Activated CD4-positive, alpha-beta memory T cell treated with anti-CD3 and anti-CD28 coated beads for 36 hours (primary cell): ENCODE measurements at places on chromosomes 13 and 19. TPM values are rescaled to one million over a fixed set of nuclear protein-coding genes. Genes with fewer than 3 reads are reported as not detected.

- no peak for DNase-seq
Measured at GRCh38 chr13:99062593-99062992, 84.7 kb upstream of the DOCK9 start.

Gene TNFSF13B
- total RNA-seq = 4.3 TPM

DNA sequence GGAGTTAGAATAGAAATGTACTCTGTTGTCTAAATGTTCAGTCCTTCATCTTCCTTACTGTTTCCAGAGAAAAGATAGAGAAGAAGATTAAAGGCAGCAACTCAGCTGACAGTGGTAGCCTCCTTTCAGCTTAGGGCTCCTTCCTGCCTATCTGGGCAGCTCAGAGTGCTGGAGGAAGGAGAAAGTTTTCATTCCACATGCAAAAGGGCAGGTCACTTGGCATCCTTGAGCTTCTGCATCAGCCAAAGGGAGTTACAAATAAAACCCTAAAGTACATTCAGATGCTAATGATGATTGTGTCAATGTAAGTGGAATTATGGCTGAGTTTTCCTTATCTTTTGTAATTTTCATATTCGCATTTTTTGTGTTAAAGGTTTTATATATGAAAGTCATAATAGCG lies 58.9 kb downstream of the ESD start:
- DNase-seq = no peak

Gene SPIB
- total RNA-seq = 0.80 TPM

- no peak for DNase-seq
Measured at GRCh38 chr13:51479199-51479523, 26.3 kb upstream of the INTS6 start.

DNA sequence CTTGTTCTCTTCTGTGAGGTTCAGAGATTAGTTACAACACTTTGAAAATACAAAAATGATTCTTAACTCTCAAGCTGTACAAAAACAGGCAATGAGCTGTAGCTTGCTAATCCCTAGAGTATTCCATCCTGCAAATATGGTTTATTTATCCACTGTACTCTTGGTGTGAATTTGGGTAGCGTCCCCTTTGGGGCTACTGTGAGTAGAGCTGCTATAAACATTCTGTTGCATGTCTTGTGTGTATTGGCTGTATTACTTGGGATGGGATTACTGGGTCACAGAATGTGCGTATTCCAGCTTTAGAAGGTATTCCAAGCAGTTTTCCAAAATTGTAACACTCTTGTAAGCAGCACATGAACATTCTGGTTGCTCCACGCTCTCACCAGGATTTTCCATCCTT lies 33.5 kb downstream of the GPR12 start:
- DNase-seq = no peak

GRCh38 chr13:35733827-35734226 lies 257.3 kb upstream of the MAB21L1 start:
- no peak for DNase-seq

DNA sequence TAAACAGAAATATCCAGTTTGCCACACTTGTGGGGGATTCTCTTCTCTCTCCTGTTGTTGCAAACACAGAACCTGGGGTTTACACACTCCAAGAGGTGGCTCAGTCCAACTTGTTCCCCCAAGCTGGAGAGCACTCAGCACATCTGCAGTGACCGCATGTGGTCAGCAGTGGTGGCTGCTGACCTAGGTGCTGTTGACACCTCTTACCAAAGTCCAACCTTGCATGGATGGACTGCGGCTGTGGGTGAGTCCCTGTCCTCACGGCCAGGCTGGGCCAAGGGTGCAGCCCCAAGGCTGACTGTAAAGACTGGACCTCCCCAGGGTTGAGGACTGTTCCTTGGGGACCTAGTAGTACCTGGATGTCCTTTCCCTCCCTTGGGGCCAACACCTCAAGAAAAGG lies 6.1 kb downstream of the LRFN3 start:
- no peak for DNase-seq

- DNase-seq = no peak
Measured at GRCh38 chr13:29457299-29457698, 138.2 kb downstream of the SLC7A1 start.

DNA sequence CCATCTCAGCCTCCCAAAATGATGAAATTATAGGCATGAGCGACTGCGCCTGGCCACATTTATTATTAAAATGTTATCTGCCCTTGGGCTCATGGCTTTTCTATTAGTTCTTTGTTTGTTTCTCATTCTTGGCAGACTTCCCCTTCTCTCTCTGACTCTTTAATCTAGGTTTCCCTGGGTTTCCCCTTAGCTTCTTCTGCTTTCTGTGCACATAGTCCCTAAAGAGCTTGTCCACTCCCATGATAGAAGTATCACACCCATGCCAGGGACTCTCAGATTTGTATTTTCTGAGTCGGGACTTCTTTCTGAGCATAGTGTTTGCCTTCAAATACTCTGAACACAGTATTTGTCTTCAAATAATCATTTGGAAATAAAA lies 38.6 kb upstream of the ITM2B start:
- no peak for DNase-seq

Gene ATXN8OS
- not detected for total RNA-seq

GRCh38 chr13:97283888-97284287 lies 61.8 kb downstream of the MBNL2 start:
- no peak for DNase-seq

Gene TMEM145
- not detected for total RNA-seq

Gene UBE2L5
- total RNA-seq = not detected

- no peak for DNase-seq
Measured at GRCh38 chr13:104460554-104460953, 1394.3 kb upstream of the SLC10A2 start.

GRCh38 chr13:44627441-44627840 lies 51.3 kb upstream of the TSC22D1 start:
- no peak for DNase-seq

Gene TTC9B
- total RNA-seq = not detected

DNA sequence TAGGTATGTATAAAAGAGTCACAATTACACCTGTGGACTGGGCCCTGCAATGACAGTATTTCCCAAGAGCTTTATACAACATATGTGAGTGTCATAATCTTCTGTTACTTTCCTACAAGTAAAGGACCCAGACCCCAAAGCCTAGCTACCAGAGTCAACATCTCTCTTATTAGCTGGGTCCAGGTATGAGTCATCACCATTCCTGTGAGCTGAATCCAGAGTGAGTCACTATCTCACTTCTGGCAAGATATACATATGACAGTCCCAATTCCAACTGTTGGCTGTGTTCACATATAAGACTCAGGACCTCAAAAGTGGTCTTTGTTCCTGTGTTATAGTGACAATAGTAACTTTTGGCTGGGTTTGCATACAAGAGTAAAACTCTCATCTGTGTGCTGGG lies 46.7 kb downstream of the ZNF729 start:
- no peak for DNase-seq

Gene SLC6A16
- 1.3 TPM for total RNA-seq

DNA sequence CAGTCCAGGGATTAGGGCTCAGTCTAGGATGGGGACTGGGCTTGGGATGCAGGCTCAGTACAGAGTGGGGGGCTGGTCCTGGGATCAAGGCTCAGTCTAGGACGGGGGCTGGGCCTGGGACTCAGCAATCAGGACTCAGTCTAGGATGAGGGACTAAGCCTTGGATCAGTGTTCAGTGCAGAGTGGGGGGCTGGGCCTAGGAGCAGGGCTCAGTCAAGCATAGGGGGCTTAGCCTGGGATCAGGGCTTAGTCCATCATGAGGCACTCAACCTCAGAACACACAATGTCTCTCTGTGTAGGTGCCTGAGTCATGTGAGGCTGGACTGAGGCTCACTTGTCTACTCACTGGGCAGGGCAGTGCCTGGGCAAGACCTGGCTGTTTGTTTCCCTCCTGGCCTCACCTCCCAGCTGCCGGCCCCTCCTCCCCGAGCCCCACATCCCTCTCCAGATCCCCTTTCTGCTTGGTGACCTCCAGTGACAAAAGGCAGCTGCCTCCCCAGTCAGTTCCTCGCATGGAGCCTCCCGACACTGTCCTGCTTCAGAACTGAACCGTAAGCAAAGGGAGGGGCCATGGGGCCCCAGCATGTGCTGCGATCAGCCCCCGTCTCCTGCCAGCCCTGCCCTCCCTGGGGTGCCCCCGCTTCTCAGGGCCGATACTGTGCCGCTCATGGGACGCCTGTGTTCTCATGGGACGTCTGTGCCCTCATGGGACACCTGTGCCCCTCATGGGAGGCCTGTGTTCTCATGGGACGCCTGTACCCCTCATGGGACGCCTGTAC lies 6.5 kb upstream of the S1PR4 start:
- DNase-seq = no peak

DNA sequence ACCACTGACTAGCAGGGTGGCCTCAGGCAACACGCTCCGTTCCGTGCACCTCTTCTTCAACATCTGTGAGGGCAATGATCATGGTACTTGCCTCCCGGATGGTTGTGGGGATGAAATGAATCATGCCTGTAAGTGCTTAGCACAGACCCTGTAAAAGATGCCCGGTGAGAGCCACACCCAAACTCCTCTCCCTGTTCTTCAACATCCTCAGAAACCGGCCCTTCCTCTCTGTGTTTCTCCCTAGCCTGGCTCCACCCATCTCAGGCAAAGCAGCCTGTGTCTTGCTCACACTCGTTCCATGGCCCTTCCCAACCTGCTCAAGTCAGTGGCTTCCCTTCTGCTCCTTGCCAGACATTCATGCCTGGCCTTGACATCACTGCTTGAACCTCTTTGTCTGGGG lies 5.8 kb upstream of the DMKN start:
- no peak for DNase-seq

- no peak for DNase-seq
Measured at GRCh38 chr13:54593504-54593903, 1564.9 kb downstream of the OLFM4 start.

DNA sequence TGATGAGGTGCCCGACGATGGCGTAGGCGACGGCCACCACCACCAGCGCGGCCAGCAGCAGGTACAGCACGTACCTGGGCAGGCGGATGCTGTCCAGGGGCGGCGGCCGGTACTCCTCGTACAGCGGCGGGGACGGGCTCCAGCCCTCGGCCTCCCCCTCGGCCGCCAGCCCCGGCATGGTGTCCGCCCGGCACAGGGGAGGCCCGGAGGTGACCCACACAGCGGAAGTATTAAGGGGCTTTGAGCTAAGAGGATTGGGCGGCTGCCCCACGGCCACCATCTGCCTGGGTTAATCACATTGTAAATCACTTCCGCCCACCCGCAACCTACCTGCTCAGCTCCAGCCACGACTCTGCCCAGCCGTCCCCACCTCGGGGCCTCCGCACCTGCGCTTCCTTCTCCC lies at the start of gene SMIM44:
Gene SMIM44 (minus strand): TSS at position 216 of the 403 bp plus-strand sequence. CDS start 38 bp downstream, at position 178.
- DNase-seq = no peak

Gene RASL11A
- 4.8 TPM for total RNA-seq

- no peak for DNase-seq
Measured at GRCh38 chr19:9945319-9945966, 9.1 kb upstream of the OLFM2 start.

DNA sequence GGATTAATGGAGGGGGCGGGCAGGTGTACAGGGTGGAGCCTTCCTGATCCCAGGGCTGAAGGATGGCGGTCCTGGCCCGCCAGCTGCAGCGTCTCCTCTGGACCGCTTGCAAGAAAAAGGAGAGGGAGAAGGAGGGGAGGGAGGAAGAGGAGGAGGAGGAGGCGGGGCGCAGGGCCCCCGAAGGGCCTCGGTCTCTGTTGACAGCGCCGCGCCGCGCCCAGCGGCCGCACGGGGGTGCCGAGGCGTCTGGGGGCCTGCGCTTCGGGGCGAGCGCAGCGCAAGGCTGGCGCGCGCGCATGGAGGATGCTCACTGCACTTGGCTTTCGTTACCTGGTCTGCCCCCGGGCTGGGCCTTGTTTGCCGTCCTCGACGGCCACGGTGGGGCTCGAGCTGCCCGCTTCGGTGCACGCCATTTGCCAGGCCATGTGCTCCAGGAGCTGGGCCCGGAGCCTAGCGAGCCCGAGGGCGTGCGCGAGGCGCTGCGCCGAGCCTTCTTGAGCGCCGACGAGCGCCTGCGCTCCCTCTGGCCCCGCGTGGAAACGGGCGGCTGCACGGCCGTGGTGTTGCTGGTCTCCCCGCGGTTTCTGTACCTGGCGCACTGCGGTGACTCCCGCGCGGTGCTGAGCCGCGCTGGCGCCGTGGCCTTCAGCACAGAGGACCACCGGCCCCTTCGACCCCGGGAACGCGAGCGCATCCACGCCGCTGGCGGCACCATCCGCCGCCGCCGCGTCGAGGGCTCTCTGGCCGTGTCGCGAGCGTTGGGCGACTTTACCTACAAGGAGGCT lies at the start of gene PPM1N:
Gene PPM1N (plus strand): TSS at position 33 of the 785 bp plus-strand sequence. CDS start 30 bp downstream, at position 63.
- DNase-seq = peak; percentile 67
